ENCODE measurements at places on chromosomes 11 and 22. TPM values are rescaled to one million over a fixed set of nuclear protein-coding genes. Genes with fewer than 3 reads are reported as not detected.

OR5A1 gene
- not detected for total RNA-seq

APOL1 gene
- total RNA-seq = 1.9 TPM

OLFML1 gene
- not detected for total RNA-seq

NLRP14 gene
- total RNA-seq = not detected

DUSP8 gene
- 0.15 TPM for total RNA-seq

TMA7B gene
- total RNA-seq = not detected

CASP5 gene
- total RNA-seq = not detected

MAJIN gene
- not detected for total RNA-seq

PKNOX2 gene
- total RNA-seq = 1.2 TPM

C11orf86 gene
- total RNA-seq = not detected

RIMBP3C gene
- not detected for total RNA-seq

CDC42EP1 gene
- total RNA-seq = 10.9 TPM

OR8G1 gene
- 0.64 TPM for total RNA-seq

CLNS1A gene
- 386 TPM for total RNA-seq

VSIG10L2 gene
- 0.27 TPM for total RNA-seq

VWA5A gene
- 6.9 TPM for total RNA-seq

NPAS4 gene
- total RNA-seq = not detected

ZNRF3 gene
- 4.8 TPM for total RNA-seq

SAA4 gene
- not detected for total RNA-seq

HEPN1 gene
- total RNA-seq = not detected

ZNF143 gene
- total RNA-seq = 15.7 TPM

NRXN2 gene
- 0.24 TPM for total RNA-seq

MS4A3 gene
- not detected for total RNA-seq

DGCR6L gene
- total RNA-seq = 41.2 TPM

LRP4 gene
- 2.8 TPM for total RNA-seq

PHOX2A gene
- not detected for total RNA-seq
